ENCODE measurements at places on chromosomes 6 and 20.

- no peak for DNase-seq
These were observed 47.5 kb downstream of the OSTM1 start for GRCh38 chr6:108027056-108027455.

DNA sequence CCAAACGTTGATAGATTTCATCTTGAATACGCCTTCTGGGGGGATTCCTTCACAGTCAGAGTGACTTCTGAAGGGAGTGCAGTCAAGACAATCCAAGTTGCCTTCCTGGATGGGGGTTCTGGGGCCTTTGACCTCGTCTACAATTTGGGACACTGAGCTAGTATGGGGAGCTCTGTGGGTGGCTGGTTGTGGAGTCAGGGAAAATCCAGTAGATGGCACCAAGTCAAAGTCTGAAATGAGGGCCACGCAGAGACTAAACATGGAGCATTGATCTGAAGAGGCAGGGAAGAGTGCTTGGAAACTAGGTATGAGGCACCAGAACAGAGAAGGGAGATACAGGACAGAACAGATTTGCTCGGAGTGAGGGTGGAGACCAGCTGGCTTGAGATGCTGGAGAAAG, 43.6 kb upstream of the CCN6 start:
- DNase-seq: peak; percentile 64

GRCh38 chr6:11309947-11310665, 77.6 kb upstream of the NEDD9 start:
- DNase-seq: no peak

DNA sequence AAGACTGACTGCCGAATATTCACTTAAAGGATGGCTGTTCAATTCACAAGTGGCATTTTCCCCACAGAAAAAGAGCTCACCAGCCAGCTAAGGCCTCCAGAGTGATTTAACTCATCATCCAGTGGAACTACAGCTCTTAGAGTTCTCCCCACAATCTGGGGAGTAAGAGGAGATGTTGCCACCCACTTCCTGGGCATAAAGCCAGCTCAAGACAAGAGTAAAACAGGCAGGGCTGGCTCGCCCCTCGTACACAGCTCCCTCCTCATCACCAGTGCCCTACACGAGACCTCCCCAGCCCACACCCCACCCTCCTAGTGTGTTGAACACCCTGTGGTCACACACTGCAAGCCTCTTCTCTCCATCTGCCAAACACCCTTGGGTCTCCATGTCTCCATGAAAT, 47.2 kb upstream of the IPCEF1 start:
- no peak for DNase-seq

DNA sequence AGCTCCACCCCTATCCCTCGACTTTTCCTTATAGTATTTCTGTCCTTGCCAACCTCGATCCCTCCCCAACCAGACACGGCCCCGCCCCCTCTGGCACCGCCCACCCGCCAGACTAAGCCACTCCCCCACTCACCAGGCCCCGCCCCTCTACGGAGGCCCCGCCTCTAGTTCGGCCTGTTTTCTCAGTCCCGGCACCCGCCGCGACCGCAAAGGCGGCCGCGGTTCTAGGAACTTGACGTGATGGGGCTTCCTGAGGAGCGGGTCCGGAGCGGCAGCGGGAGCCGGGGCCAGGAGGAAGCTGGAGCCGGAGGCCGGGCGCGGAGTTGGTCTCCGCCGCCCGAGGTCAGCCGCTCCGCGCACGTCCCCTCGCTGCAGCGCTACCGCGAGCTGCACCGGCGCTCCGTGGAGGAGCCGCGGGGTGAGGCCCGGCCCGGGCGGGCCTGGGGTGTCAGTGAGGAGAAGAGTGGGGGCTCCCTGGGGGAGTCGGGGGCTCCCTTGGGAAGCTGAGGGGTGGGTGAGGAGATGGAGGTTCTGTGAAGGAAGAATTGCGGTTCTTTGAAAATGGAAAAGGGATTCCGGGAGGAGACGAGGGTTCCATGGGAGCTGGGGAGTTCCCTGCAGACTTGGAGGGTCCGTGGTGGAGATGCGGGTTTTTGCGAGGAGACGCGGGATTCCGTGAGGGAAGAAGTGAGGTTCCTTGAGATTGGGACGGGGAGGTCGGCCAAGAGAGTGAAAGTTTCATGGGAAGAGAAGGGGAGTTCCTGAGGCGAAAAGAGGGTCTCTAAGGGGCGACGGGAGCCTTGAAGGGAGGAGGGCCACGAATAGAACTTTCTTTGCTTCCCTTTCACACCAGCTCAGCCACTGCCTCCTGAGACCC, at the start of gene ACSS2:
TSS of gene ACSS2 (plus strand) at position 207 of the 877 bp plus-strand sequence. CDS start at position 241, 34 bp downstream.
- peak; percentile 92 for DNase-seq

DNA sequence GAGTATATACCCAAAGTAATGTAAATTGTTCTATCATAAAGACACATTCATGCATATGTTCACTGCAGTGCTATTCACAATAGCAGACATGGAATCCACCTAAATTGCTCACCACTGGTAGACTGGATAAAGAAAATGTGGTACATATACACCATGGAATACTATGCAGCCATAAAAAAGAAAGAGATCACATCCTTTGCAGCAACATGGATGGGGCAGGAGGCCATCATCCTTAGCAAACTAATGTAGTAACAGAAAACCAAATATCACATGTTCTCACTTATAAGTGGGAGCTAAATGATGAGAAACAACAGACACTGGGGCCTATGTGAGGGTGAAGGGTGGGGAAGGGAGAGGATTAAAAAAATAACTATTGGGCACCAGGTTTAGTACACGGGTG, 11.5 kb upstream of the TMEM200A start:
- DNase-seq: no peak

DNA sequence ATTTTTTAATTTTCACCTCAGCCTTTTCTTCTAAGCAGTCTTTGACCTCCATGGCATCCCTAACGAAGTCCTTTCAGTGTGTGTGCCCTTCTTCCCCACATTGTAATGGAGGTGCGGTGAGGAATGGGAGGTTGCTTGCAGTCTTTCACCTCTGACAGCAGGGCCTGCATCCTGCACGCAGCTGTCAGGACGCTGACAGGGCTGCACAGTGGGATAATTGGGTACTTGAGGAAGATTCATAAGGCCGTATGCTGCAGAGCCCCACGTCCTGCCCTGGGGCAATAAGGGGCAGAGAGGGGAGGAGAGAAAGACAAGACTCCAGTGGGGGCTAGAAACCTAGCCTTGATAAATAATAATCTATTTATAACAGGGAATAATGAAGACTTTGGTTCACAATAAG, 184.7 kb downstream of the SAMD5 start:
- no peak for DNase-seq

DNA sequence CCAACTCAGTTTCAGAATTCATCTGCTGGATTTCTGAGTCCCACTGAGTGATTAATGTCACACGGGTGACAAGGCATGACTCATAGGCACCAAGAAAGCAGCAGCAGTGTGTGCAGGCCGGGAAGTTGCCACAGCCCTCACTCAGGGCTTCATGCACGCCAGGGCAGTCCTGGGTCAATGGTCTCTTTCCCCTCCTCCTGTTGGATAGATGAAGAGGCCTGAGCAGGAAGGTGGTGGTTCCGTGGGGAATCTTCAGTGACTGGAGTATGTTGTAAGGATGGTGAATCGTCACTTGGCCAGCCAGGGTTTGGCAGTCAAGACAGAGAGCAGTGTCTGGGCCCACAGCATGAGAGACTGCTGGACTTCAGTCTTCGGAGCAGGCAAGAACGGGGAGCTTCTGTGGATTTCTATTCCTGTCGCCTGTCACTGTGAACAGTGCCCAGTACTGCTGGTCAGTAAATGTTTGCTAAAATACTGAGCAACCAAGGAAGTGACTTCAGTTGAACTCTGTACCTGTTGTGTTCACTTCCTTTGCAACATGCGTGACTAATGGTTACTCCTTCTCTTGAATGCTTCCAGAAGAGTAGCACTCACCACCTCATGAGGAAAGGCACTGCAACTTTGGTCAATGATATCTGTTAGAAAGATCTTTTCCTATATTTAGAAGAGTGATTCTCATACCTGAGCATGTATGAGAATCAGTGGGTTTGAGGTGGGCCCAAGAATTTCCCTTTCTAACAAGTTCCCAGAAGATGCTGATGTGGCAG, 62.0 kb upstream of the CD93 start:
- DNase-seq: no peak

- no peak for DNase-seq
These were observed 9.2 kb downstream of the TGM3 start for GRCh38 chr20:2305029-2305428.

DNA sequence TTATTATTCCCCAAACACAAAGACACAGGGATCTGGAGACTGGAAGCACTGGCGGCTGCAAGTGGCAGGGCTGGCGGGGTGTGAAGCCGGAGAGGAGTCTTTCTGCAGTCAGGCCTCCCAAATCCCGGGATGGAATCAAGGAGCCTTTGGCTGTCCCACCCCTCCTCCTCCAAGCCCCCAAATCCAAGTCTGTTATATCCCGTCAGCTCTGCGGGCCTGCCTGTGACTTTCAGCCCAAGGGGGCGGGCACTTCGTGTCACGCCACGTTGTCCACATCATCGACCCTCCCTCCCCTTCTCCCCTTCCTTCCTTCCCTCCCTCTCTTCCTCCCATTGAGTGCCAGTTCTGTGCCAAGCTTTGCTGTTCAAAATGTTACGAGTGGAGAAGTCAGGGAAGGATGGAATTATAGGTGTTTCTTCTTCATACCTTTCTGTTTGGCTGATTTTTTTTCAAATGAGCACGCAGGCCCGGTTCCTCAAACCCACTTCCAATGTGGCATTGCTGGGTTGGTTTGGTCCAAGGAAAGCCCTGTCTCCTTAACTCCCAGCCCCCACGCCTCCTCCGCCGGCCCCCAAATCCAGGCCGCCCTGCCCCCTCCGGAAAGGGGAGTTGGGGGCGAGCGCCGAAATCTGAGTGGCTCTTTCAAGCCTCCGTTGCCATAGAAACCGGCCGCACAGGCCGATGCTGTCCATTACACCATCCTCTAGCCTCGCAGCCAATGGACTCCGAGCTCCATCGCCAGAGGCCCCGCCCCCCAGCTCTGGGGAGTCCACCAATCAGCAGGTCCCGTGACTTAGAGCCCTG, 12.7 kb downstream of the ZCCHC3 start:
- DNase-seq: peak; percentile 75

GRCh38 chr20:57818418-57819181, 108.8 kb upstream of the PMEPA1 start:
- DNase-seq: no peak

DNA sequence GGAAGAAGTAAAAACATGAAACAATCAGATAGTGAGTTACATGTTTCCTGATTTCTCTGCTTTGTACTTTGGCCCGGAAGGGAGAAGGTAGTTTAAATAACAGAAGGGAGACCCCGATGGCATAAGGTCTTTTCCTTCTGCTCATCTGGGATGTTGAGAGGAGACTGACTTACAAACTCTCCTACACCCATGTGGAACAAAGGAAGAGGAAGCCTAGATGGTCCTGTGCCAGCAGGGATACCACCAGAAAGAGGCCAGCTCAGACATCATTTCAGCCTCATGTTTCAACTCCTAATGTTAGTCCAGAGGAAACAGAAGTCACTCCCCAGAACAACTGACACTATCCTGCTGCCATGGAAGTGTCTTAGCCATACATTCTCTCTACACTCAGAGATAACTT, 250.7 kb upstream of the NOX3 start:
- DNase-seq: no peak

- no peak for DNase-seq
These were observed 1.9 kb upstream of the CST8 start for GRCh38 chr20:23488996-23489395.

- DNase-seq: no peak
These were observed 42.5 kb downstream of the TP53INP2 start for GRCh38 chr20:34746674-34747073.

- DNase-seq: no peak
These were observed 24.6 kb downstream of the EDN1 start for GRCh38 chr6:12314751-12315150.

DNA sequence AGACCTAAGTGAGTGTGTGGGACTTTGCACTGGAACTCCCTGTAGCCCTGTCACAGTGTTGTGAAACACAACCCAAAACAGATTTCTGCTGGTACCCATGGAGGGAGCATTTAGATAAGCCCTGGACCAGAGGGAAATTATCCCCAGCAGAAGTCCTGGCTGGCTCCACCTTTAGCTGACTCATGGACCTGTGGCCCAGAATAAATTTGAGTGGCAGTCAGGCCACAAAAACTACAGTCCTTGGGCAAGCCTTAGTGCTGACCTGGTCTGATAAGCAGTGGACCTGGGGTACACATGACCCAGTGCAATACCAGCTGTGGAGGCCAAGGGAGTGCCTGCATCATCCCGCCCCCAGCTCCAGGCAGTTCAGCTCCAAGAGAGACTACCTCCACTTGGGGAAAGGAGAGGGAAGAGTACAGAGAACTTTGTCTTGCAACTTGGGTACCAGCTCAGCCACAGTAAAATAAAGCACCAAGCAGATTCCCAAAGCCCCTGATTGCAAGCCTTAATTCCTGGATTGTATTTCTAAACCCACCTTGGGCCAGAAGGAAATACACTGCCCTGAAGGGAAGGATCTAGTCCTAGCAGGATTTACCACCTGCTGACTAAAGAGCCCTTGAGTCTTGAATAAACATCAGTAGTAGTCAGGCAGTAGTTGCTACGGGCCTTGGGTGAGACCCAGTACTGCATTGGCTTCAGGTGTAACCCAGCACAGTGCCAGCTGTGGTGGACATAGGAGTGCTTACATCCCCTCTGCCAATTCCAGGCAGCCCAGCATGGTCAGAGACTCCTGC, 140.4 kb upstream of the COL21A1 start:
- no peak for DNase-seq

GRCh38 chr20:21075471-21075870, 30.7 kb downstream of the LINC00237 start:
- no peak for DNase-seq

DNA sequence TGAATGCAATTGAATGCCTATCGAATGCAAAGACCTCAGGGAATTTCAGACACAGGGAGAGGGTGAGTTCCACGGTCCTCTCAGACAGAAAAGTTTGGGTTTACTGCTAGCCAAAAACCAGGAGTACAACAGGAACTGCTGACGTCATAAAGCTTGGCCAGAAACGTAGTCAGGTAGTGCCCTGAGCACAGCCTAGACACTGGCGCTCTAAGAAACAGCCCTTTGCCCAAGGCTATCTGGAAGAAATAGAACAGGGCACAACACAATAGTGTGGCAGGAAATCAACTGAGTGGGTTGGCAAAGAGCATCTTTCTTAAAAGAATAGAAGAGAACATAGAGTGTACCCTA, 58.0 kb downstream of the GFOD1 start:
- DNase-seq: peak; percentile 49

DNA sequence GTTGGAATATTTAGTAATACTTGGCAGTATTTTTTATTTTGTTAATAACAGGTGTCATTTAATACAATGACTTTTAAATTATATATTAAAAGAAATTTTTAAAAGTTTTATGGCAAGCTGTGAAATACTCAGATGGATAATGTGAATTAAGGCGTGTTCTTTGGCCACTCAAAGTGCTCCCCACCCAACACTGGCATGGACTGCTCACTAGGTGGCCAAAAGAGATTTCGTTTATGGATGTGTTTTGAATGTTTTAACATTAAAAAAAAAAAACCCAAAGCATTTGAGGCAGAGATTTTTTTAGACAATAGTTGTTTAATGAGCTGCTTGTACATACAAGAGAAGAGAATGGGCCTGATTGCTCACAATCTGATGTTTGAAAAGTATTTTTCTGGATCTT, 86.5 kb downstream of the QKI start:
- no peak for DNase-seq

Data from natural killer cell (primary cell).